Sciatic nerve (tissue), 2 donors: ENCODE measurements at places on chromosomes 5 and 9. TPM values are rescaled to one million over a fixed set of nuclear protein-coding genes. Genes with fewer than 3 reads are reported as not detected.

CDH6 gene
- total RNA-seq = 24.5 TPM

DNA sequence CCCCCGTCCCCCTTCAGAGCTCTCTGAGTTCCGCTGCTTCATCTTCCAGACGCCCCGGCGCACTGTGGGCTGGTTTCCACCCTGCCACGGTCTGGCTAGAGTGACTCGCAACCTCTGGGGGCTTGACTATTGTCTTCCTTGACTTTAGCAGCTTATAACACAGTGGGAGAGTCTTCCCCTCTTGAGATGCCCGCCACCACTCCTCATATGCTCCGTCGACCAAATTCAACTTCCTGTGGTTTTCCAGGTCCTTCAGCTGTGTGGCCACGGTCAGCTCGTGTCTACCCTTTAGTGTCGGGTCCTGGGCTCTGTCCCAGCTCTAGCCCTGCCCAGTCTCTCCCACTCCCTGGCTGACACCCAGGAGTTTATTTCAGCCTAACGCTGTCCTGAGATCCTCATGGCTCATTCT is 28.2 kb upstream of the NCS1 start:
- no peak for DNase-seq

TAF11L14 gene
- total RNA-seq = not detected

DNA sequence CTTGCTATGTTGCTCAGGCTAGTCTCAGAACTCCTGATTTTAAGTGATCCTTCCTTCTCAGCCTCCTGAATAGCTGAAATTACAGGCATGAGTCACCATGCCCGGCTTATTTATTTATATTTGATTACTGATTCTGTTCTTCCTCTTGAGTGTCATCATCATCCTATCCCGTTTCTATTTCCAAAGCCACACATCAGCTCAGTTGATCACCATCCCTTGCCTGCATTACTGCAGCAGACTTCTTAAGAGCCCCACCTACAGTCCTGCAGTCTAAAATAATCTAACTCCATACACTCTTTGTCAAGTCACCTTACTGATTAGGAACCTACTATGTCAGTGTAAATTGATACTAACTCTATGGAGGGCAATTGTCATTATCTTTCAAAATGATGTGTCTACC is 138.9 kb upstream of the RAI14 start:
- no peak for DNase-seq

C5orf58 gene
- total RNA-seq = not detected
